ENCODE measurements at places on chromosomes 2 and 18. TPM values are rescaled to one million over a fixed set of nuclear protein-coding genes. Genes with fewer than 3 reads are reported as not detected.

- no peak for DNase-seq
Measured at GRCh38 chr2:150076281-150076680, 411.2 kb downstream of the RND3 start.

GRCh38 chr2:18077704-18078103 lies 199.2 kb downstream of the KCNS3 start:
- DNase-seq = no peak

GRCh38 chr2:109521233-109522062 lies 92.3 kb downstream of the SEPTIN10 start:
- no peak for DNase-seq

- no peak for DNase-seq
Measured at GRCh38 chr18:49681387-49681786, 119.5 kb downstream of the LIPG start.

DNA sequence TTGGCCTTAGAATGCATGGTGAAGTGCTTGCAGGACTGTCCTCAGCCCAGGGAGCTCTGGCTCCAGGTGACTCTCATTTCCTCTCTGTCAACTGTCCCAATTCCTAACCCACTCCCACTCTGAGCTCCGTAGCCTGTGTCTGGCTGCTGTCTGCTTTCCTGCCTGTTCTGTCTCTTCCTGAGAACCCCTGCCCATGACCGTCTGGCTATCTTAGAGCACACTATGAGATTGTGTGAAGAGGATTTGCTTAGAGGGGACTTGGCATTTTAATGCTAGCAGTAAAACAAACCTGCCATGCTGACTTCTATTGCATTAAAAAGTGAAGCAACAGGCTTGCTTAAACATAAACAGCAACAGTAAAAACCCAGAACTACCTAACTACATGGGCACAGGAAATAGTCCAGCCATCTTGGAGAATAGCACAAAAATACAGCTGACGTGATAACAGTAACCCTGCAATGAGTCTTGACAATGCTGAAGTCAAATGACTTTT lies 234.7 kb downstream of the PRKCE start:
- no peak for DNase-seq

DNA sequence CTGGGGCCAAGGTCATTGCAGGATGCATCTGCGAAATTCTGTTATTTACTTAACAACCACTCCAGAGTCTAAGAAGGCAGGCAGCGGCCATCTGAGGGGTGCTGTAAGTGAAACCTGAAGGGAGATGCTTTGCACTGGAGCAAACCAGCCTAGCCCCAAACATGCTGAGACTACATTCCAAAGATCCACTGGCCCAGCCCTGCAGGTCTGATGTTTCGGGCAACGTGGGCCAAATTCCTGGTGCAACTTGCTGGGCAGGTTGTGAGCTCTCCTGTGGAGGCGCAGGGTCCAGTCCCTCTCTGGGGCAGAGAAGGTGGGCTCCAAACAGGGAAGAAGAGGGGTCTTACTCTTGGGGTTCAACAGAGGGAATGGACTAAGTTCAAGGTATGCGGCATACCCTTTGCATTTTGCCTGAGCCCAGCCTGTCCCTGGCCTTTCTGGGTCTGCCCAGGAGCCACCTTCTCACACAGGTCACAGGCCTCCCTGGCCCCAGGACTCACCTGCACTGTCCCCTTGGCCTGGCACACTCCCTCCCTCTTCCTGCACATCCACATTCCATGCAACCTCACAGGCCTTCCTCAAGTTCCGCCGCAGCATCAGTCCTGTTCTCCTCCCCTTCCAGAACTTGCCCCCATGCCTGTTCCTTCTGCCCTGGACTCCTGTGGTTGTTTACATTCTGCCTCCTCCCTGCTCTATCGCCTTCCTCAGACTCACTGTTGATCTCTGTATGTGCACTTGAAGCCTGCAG lies 5.1 kb upstream of the MAL start:
- DNase-seq = no peak

DNA sequence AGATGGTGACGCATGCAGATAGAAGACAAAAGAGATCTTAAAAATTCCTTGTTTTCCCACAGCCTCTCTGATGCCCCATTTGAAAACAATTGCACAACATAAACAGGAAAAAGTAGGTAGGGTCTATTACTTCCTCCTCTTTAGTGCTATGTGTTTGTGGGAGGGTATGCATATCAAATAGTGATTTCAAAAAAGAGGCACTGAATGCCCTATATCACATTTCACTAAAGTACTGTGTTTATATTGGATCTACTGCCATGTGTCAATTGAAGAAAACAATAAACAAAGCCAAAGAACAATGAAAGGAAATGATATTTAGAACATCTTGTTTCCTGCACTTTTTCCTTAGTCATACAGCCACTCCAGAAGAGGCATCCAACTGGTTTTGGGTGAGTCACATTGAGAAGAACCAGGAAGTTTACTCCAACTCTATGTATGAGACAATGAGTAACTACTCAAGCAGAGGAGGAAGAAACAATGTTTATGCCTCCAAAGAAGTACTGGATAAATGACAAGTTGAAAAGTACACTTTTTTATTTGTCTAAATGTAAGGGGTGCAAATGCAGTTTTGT lies 583.6 kb downstream of the FBXO15 start:
- peak; percentile 78 for DNase-seq

DNA sequence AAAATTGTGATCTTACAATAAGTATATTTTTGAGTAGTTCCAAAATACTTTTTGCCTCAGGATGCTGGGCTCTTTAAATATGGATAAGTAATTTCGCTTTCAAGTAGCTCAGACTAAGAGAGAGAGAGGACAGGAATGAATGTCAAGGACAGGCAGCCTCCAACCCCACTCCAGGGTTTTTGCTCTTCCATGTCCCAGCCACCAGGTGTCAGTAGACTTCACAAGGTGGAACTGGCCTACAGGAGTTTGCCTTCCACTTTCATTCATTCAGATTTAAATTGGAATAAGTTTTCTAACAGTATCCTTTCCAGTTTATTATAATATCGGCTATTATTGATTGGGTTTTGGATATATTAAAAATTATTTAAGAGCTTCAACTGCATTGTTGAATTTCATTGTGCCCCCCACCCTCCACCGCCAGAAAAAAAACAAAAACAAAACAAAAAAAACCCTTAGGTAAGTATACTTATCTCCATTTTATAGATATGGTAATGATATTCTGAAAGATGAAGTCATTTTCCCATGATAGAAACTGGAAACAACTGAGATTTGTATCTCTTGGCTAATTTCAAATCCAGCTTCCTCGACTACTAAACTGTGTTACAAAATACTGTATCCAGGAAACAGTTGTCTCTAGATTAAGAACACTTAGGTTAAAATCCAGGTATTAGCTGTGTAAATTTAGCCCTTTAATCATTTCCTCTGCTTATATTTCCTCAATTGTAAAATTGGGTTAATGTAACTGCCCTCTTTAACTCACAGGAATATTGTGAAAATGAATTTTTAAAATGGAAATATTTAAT lies 793.1 kb downstream of the ERBB4 start:
- no peak for DNase-seq

- no peak for DNase-seq
Measured at GRCh38 chr2:32715981-32716380, 88.1 kb downstream of the TTC27 start.

DNA sequence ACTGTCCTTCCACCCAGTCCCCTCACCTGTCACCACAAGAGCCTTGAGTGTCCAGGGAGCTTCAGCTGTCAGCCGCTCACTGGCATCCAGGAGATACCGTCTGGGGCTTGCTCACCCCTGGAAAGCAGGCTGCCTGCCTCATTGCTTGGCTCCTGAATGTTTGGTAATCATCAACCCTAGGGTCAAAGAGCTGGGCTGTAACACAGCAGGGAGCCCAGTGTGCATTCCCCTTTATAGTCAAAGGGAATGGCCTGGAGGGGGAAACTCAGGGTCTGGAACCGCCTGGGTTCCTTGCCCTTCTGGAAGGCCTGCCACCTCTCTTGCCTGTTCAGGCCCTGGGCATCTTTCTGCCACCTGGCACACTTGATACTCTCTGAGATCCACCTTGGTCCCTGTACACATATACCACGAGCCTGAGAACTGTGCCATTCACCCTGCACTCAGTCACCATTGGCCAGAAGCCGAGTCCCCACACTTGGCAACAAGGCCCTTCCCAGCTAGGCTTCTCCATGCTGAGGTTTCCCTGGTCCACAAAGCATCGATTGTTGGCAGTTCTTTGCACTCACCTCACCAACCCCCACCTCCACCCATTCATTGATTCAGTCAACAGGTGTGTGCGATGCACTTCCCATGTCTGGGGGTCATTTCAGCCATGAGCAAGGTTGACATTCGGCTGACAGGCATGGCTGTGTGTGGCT lies 35.0 kb downstream of the TPRKB start:
- no peak for DNase-seq

GRCh38 chr2:173278794-173279526 lies 75.7 kb upstream of the CDCA7 start:
- no peak for DNase-seq

- no peak for DNase-seq
Measured at GRCh38 chr2:8352296-8352695, 329.6 kb upstream of the ID2 start.

ZBTB7C gene
- total RNA-seq = 0.06 TPM

ACADL gene
- 0.05 TPM for total RNA-seq

DNAH6 gene
- total RNA-seq = not detected

FBLN7 gene
- total RNA-seq = 5.8 TPM

RNF152 gene
- 26.7 TPM for total RNA-seq

SS18 gene
- 265 TPM for total RNA-seq

SLC20A1 gene
- 103 TPM for total RNA-seq

ASNSD1 gene
- total RNA-seq = 37.2 TPM

Measured in glomerular endothelial cell (primary cell).